Aorta (tissue), 5 donors: ENCODE measurements at places on chromosomes 12 and 14. TPM values are rescaled to one million over a fixed set of nuclear protein-coding genes. Genes with fewer than 3 reads are reported as not detected.

The SOX5 gene
- total RNA-seq, result 54.2 TPM

The POTEM gene
- total RNA-seq, result not detected

The KRT73 gene
- not detected for total RNA-seq

The TMBIM6 gene
- 290 TPM for total RNA-seq

The SCN8A gene
- 0.48 TPM for total RNA-seq

The C2CD5 gene
- total RNA-seq, result 54.1 TPM

The C14orf132 gene
- total RNA-seq, result 39.1 TPM

The CLEC7A gene
- 25.8 TPM for total RNA-seq

The C12orf50 gene
- total RNA-seq, result 0.48 TPM

The CCDC197 gene
- total RNA-seq, result 0.60 TPM

The RDH5 gene
- total RNA-seq, result 51.1 TPM

The CLEC4E gene
- 5.6 TPM for total RNA-seq

The LPAR5 gene
- 3.7 TPM for total RNA-seq

The BEGAIN gene
- 2.6 TPM for total RNA-seq

The CD27 gene
- 1.2 TPM for total RNA-seq

The DPY19L2 gene
- 11.9 TPM for total RNA-seq

The ZBTB42 gene
- total RNA-seq, result 4.7 TPM

The KCNA1 gene
- 0.06 TPM for total RNA-seq

The TAS2R7 gene
- not detected for total RNA-seq

The OVCH1 gene
- total RNA-seq, result 1.5 TPM
